ENCODE measurements at places on chromosomes 5 and 9.

DNA sequence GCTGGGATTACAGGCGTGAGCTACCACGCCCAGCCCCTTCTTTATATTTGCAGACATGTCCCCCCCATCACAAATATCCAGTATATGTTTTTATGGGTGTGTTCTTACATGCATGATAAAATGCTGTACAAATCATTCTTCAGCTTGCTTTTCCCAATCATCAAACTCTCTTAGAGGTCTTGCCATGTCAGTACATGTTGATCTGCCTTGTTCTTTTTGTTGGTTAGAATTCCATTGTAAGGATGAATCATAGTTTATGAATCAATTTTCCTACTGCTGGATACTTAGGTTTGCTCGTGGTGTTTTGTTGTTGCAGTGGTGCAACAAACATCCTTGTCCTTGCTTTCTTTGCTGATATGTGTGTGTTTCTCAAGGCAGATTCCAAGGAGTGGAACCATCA, 79.9 kb upstream of the NEURL1B start:
- DNase-seq = no peak

DNA sequence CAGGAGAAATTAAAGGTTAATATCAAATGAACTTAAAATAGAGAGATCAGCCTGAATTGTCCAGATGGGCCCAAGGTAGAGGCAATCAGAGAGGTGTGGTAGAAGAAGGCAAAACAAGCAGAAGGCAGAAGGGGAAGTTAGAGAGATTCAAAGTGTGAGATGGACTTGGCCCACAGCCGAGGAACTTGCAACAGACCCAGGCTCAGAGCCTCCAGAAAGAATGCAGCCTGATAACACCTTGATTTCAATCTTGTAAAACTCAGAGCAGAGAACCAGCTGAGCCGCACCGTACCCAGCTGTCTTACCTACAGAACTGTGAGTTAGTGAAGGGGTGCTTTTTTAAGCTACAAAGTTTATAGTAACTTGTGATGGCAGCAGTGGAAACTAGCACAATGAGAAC, 190.9 kb downstream of the RFK start:
- no peak for DNase-seq

GRCh38 chr5:34409373-34409772, 246.8 kb upstream of the RAI14 start:
- no peak for DNase-seq

DNA sequence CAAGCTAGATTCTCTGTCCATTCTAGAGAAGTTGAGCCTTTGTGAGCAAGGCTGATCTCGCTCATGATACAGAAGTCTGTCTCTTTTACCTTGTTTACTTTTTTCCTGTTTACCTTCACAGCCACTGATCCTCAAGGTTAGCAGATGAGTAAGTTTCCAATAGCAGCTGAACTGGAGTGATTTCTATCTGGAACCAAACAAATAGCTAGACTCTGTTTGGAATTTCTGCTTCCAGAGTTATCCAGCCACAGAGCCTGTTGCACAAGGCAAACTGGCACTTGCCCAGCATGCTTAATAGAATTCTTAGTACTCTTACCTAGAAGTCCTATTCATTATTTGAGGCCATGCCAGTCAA, 12.8 kb upstream of the PANK3 start:
- DNase-seq = no peak

GRCh38 chr5:146291421-146292074, 47.1 kb upstream of the POU4F3 start:
- DNase-seq = no peak

GRCh38 chr9:8924562-8924961, 1125.0 kb upstream of the DMAC1 start:
- DNase-seq = no peak

GRCh38 chr5:178318382-178318781, 85.8 kb upstream of the PHYKPL start:
- DNase-seq = no peak
